ENCODE measurements at places on chromosomes 11 and 22. TPM values are rescaled to one million over a fixed set of nuclear protein-coding genes. Genes with fewer than 3 reads are reported as not detected.

DNA sequence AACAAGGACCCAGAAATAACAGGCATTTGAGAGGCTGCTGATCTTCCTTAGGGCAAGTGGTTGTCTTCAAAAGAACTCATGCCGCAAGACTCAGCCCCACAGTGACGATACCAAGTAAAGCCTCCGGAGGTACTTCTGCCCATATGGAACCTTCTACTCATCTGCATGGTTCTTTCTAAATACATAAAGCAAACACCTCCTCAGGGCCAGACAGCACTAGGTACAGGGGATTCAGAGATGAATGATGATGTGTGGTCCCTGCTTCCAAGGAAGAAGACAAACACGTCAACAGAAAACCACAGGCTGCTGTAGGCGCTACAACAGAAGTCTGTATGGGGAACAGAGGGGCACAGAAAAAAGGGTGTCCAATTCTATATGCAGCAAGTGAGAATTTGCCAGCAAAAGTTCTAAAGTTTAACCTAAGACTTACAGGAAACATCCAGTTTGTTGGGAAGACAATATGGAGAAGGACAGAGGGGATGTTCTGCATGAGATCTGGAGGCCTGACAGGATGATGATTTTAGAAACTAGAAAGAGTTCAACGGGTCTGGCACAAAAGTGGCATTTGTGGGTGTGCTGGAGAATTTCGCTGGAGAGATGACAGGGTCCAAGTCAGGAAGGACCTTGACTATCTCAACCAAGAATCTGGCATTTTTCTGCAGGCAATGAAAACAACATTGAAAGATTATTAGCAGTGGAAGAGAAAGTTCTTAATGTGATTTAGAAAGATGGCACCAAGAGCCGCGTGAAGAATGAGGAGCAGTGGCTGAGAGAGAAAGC lies 23.7 kb downstream of the JAML start:
- no peak for DNase-seq

CBLIF gene
- not detected for total RNA-seq

GRCh38 chr11:2526808-2527381 lies 82.1 kb downstream of the KCNQ1 start:
- peak; percentile 9 for DNase-seq

DNA sequence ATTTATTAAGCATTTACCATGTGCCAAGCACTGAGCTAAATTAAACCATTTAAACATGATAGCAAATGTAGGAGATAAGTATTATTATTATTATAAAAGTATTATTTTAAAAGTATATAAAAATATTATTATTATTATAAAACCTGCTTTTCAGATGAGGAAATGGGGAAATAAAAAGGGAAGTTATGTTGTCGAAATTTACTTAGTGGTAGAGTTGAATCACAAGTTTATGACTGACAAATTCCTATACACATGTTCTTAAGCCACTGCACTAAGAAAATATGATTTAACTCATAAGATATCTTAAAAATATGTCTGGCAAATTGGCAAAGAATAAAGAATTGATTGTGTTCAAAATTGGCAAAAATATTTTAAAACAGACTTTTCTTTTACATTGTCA lies 53.8 kb downstream of the CASP12 start:
- DNase-seq = no peak

OR8D1 gene
- not detected for total RNA-seq

DNA sequence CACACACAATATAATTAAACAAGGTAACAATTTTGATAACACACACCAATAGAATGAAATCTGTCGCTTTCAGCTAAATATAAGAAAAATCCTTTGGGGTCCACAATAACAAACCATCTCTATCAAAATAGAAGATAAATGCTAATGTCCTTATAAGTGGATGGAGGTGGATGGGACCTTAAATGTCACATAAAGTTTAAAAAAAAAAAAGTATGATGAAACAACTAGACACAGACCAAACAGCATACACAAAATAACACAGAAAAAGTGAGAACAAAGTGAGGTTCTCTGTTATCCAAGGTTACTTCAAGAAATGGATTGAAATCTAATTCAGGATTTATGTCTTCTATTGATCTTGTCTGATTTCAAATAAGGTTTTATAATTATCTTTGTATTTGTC lies 10.5 kb upstream of the OR10D3 start:
- DNase-seq = no peak

SLC22A6 gene
- total RNA-seq = not detected
